ENCODE measurements at places on chromosomes 2 and 18. TPM values are rescaled to one million over a fixed set of nuclear protein-coding genes. Genes with fewer than 3 reads are reported as not detected.

- no peak for DNase-seq
Observed at GRCh38 chr2:27281442-27281841, 787 bp upstream of the TRIM54 start.

GRCh38 chr2:232592772-232593395, 40.5 kb upstream of the EFHD1 start:
- DNase-seq = peak; percentile 79

DNA sequence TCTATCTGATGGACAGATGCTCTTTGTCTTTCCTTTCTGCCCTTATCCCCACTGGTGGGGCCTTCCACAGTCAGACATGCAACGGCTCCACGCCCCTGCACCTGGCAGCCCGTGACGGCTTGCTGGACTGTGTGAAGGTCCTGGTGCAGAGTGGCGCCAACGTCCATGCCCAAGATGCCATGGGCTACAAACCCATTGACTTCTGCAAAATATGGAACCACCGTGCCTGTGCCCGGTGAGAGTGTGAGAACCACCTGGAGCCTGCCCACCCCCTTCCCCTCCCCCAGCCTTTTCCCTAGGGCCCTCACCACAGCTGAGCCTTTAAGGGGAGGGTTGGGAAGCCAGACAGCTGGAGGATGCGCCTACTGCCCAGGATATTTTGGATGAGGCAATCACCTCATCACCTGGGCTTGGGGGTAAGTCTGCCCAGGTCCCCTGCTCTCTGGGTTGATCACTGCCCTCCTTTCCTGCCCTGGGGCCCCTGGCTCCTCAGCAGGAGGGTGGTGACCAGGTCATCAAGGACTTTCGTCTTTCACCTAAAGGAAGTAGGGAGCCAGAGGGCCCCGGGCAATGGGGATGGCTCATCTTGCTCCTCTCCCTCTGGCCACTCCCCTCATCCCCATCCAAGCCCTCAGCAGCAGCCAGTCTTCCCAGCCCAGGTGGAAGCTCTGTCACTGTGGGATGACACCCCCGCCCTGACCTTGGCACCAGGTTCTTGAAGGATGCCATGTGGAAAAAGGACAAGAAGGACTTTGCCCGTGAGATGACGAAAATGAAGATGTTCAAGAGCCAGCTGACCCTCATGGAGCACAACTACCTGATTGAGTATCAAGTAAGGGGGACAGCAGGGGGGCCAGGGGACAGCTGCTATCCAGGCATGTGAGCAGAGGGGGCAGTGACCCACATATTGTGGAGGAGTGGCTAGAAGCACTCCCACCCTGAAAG, 3.7 kb downstream of the ANKRD53 start:
- no peak for DNase-seq

DNA sequence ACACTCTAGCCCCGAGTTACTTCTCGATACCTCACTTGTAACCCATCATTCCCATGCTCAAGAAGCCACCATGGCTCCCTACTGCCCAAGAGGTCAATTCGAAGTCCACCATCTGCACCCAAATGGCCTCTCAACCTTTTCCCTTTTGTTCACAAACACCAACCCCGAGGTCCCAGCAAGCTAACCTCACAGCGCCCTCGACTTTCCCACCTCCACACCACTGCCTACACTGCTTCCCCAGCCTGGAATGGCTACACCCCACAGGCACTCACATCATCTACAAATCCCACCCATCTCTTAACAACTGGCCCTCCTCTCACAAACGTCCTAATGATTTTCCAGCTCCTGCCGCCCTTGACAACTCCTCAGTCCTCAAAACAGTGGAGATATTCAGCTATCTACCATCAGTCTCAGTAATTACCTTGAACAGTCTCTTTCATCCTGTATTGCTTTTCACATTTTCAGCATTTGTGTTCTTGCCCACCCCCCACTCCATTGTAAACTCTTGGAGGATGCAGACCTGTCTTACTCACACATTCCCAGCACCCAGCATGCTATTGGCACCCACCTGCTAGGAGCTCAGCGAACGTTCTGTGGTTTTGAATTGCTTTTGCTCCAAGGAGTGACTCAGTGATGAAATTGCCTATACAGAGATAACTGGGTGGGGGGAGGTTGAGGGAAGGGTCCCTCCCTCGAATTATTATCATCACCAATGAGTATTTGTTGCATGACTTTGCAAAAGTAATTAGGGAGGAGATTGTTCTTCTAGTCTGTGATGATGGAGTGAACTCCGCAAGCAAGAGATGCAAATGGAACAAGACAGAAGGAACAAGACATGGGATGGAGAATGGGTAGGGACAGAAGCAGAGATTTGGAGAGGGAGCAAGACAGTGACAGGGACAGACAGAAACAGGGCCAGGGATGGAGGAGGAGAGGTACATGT, 106.8 kb downstream of the CYP26B1 start:
- no peak for DNase-seq

DNA sequence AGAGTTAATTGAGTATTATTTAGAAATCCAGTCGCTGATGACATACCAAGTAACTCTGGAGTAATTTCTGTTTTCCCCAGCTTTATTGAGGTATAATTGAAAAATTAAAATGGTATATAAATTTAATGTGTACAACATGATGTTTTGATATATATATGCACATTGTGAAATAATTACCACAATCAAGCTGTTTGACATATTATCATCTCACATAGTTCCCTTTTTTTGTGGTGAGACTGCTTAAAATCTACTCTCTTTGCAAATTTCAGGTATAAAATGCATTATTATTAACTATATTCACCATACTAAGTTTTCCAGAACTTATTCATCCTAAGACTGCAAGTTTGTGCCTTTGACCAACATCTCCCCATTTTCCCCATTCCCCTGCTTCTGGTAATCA, 25.0 kb upstream of the SPAG16 start:
- no peak for DNase-seq

DNA sequence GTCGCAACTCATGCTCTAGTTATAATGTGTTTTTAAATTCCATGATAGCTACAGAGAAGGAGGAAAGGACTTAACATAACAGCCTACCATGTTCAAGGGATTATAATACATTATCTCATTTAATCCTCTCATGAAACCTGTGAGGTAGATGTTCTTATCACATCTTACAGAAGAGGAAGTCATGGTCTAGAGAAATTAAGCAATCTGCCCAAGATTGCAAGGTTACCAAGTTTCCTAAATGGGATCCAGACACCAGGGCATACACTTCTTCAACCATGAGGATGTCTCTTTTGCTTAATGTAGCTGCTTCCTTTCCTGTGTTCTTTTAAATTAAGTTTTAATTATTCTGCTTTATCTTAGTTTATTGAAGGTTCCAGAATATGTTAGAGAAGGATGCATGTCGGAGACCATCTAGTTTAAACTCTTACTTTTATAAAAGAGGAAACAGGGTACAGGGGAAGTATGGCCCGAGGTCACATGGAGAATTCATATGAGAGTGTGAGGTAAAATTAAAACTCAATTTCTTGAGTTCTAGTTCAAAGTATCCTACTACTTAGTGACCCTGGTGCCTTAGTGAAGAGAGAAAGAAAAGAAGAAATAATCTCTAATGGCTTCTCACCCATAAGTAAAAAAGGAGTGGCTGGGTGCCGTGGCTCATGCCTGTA, 3.6 kb upstream of the IL1A start:
- no peak for DNase-seq

AP1S3 gene
- 5.8 TPM for total RNA-seq

MTCL1 gene
- 80.5 TPM for total RNA-seq

Measured in fibroblast of villous mesenchyme (primary cell).